ENCODE measurements at places on chromosomes 13 and 19. TPM values are rescaled to one million over a fixed set of nuclear protein-coding genes. Genes with fewer than 3 reads are reported as not detected.
A peak's percentile ranks its signal among the peaks of the same experiment; 100 is the strongest.

EEF2 gene
- polyA plus RNA-seq: 3,920 TPM

- no peak for DNase-seq
Measured at GRCh38 chr13:77372275-77372674, 45.4 kb upstream of the MYCBP2 start.

FPR2 gene
- polyA plus RNA-seq: 0.29 TPM

ZNF790 gene
- 1.4 TPM for polyA plus RNA-seq

- no peak for DNase-seq
Measured at GRCh38 chr19:49861541-49862378, 5.6 kb downstream of the PNKP start.

DNA sequence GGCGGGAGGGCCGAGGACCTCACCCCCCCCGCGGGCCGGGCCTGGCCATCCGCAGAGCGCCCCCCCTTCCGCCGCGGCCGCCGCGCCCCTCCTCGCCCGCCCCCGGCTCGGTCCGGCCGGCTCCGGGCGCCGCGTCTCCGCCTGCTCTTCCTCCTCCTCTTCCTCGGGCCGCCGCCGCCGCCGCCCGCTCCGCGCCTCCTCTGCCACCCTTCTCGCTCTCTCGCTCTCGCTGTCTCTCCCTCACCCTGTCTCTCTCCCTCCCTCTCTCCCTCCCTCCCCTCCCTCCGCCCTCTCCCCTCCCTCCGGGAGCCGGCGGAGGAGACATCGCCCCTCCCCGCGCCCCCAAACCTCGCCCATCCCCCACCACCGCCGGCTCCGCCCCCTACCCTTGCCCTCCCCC lies at the start of gene SHANK1:
Gene SHANK1 (minus strand): TSS at position 237 of the 400 bp plus-strand sequence. CDS start 2,883 bp downstream, outside the sequence.
- DNase-seq: peak; percentile 86

GZMM gene
- 1.4 TPM for polyA plus RNA-seq

GRCh38 chr13:40514802-40515201 lies 151.6 kb downstream of the FOXO1 start:
- no peak for DNase-seq

- DNase-seq: no peak
Measured at GRCh38 chr13:44732503-44733098, 156.5 kb upstream of the TSC22D1 start.

- no peak for DNase-seq
Measured at GRCh38 chr19:22620401-22620800, 13.7 kb upstream of the ZNF492 start.

GRCh38 chr19:55041244-55041626 lies 3.2 kb upstream of the GP6 start:
- no peak for DNase-seq

DNA sequence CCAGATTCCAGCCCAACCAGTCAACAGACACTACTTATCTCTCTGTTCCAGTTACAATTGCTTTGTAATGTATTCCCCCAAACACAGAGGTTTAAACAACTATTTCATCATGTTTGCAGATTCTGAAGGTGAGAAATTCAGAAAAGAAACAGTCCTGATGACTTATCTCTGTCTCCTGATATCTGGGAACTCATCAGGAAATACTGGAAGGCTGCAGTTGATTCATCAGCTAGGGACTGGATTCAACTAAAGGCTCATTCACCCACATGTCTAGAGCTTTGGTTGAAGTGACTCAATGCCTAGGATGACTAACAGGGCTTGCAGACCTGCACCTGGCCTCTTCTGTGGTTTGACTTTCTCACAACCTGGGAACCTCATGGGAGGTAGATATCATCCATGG lies 56.6 kb upstream of the GPC6 start:
- DNase-seq: no peak
